ENCODE measurements at places on chromosomes 6 and 20.

GRCh38 chr6:55108134-55109130, 65.9 kb upstream of the HCRTR2 start:
- DNase-seq, result no peak

GRCh38 chr6:75199889-75200288, 6.0 kb downstream of the COL12A1 start:
- DNase-seq, result no peak

- no peak for DNase-seq
These were observed 240.9 kb downstream of the PKHD1 start for GRCh38 chr6:51846531-51846930.

- no peak for DNase-seq
These were observed 27.1 kb downstream of the PRND start for GRCh38 chr20:4748847-4749246.

All from PC-9 (cell line).